ENCODE measurements at places on chromosomes 6 and 20.

DNA sequence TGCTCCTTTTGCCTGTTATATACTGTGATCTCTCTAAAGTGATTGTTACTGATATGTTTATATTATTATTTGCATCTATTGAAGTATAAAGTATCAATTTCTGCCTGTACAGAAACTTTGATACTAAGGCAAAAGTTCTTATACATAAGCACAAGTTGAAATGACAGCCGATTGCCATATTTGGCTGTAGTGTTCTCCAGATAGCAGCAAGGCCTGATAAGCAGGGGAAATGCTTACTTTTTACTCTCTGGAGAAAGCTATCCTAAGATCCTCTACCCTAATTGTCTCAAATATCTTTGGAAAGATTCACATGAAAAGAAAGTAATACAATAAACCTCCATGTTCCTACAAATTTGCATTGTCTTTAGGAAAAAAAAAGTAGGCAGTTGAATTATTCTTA lies 31.4 kb downstream of the SENP6 start:
- no peak for DNase-seq

GRCh38 chr20:48404598-48404997 lies 423.2 kb downstream of the PREX1 start:
- DNase-seq: no peak

DNA sequence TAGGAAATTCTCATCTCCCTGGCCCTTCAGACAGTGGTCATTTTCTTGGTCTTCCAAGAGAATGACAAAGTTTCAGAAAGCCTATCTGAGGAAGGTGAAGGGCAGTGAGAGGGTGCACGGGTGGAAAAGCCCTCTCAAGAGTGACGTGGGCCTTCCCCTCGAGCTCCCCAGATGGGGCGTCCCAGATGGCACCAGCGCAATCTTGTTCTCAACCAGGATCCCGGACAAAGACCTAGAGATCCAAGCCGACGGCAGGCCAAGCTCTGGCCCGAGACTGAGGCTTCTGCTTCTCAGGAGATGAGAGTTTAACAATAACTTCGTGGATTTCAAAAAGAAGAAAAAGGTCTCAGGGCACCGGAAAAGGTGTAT lies 797 bp upstream of the ZNF133 start:
- no peak for DNase-seq

- DNase-seq: no peak
These were observed 18.1 kb downstream of the SLX4IP start for GRCh38 chr20:10453241-10453640.

DNA sequence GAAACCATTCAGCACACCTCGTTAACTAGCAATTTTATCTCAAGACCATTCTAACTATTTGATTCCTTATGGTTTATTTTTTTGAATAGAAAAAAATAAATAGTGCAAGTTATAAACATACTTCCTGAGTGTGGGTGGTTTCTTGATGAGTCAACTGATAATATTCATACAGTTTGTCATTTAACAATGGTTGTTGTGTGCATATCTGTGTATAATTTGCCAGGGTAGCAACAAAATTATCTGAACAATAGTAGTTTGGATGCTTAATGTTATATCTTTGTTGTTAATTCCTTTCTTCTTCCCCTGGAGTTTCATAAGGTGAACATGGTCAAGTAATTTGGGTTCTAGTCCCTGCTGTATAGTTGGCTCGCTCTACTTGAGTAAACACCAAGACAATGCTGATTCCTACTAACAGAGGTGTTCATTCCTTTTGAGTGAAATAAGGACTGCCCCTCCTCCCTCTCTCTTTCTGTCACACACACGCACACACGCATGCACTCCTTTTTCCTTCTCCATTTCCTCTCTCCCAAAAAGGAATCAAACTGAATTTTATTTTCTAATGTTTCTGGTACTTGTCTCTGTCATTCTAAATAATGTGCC lies 938.1 kb upstream of the EPHA7 start:
- DNase-seq: peak; percentile 32

DNA sequence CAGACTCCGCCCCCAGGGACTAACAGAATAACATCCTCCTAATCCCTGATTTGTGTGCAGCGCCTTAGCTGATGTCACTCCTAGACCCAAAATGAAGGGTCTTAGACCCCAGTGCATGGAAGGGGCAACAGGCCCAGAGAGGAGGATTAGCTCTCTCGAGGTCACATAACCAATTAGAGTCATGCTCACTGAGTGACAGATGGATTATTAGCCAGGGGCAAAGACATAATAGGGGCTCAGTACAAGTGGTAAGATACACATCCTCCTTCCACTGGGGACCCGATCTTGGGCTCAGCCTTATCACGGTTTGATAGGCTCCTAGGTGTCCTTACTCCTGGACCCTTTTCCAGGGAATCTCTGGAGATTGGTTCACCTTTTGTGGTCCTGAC lies 858 bp downstream of the TP53INP2 start:
- no peak for DNase-seq

- no peak for DNase-seq
These were observed 103.1 kb downstream of the DST start for GRCh38 chr6:56539527-56540105.

All from COR-L47 (cell line).